Dermis microvascular lymphatic vessel endothelial cell (primary cell): ENCODE measurements at places on chromosomes 11 and 22. TPM values are rescaled to one million over a fixed set of nuclear protein-coding genes. Genes with fewer than 3 reads are reported as not detected.

The NOX4 gene
- total RNA-seq: 55.1 and 81.8 TPM in 2 replicates

The MUC6 gene
- total RNA-seq: not detected in 2 replicates

The SCN3B gene
- total RNA-seq: 1.4 and 8.5 TPM in 2 replicates

DNA sequence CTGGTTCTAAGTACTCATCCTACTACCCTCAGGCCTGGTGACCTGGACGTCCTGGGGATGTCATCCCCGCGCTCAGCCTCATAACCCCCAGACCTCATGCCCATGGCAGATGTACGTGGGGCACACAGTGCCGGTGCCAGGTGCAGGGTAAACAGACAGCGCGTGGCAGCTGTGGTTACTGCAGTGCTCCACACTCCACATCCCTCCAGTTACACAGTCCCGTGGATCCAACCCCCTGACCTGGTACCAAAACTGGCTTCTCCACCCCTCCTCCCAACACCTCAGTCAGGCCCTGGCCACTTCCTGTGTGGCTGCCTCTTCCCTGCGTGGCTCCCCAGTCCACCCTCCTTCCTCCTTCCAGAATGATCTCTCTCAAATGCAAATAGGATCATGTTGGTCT lies 95.2 kb downstream of the DSCAML1 start:
- no peak for DNase-seq

- DNase-seq: no peak
Measured at GRCh38 chr11:102289592-102289991, 27.7 kb upstream of the BIRC3 start.

DNA sequence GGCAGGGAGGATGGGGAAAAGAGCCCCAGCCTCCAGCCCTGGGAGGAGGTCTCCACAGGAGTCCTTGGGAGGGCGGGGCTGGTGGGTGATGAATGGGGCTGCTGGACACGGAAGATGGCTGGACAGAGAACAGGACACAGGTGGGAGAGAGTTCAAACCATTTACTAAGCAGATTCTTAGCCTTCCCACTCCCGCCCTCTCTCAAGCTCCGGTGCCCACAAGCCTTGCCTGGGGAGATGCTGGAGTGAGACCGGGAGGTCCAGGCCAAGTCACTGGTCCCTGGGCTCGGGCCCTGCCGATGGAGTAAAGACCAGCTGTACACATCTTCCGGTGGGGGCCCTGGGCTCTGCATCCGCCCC lies 1.4 kb downstream of the CLDN5 start:
- DNase-seq: no peak

- DNase-seq: peak; percentile 70
Measured at GRCh38 chr11:18650859-18651557, 16.9 kb upstream of the SPTY2D1 start.

DNA sequence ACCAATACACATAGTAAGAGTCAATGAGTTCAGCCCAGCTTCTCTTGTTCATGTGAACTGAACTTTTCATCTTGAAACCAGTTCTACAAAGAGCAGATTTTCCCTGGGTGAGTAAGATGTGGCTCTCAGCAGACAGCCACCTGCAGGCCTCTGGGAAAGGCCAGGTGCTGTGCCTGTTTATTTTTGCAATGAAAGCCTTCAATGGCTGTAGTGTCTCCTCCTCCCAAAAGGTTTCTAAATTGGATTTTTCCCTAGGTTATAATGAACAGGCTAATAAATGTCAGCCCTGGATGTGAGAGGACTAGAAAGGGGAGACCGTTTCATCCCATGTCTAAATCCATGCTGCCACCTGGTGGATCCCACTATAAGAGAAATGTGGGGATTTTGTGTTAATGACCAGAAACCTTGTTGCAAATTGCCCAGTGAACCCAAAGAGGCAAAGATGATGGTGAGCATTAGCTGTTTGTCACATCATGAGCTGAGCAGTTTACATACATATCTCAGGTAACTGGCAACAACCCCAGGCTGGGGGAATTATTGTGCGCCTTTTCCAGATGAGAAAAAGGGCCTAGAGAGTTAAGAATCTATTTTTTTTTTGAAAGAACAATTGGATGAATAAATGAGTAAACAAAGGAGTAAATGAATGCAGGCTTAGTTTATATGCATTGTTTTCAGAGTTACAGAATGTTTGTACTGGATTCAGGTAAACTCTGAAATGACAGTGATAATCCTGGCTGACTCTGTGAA lies 12.7 kb downstream of the C11orf91 start:
- DNase-seq: peak; percentile 59

- DNase-seq: no peak
Measured at GRCh38 chr22:46041642-46042041, 64.7 kb upstream of the WNT7B start.

DNA sequence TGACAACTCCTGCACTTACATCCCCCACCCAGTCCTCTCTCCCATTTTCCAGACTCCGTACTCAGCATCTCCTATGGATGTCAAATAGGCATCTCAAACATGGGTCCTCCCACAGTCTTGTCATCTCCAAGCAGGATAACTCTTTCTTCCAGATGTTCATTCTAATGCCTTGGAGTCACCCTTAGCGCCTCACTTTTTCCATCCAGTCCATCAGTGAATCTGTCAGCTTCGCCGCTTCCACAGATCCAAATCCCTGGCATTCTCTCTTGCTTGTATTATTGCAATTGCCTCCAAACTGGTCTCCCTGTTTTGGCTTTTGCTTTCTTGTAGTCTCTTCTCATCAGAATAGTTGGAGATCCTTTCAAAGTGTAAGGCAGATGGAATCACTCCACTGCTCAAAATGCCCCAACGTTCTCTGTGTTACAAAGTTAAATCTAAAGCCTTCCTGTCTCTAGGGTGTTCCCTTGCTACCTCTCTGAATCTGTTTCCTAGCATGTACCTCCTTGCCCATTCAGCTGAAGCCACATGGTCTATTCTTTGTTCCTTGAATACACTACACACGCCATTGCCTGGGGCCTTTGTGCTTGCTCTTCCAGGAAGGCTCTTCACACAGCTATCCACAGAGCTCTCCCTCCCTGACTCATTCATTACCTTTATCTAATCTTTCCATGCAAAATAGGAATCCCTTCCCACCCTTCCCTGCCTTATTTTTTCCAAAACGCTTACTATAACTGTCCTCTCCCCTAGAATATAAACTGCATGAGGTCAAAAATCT lies 64.8 kb downstream of the UBASH3B start:
- DNase-seq: no peak

GRCh38 chr22:40405178-40406062 lies 35.0 kb downstream of the SGSM3 start:
- no peak for DNase-seq

DNA sequence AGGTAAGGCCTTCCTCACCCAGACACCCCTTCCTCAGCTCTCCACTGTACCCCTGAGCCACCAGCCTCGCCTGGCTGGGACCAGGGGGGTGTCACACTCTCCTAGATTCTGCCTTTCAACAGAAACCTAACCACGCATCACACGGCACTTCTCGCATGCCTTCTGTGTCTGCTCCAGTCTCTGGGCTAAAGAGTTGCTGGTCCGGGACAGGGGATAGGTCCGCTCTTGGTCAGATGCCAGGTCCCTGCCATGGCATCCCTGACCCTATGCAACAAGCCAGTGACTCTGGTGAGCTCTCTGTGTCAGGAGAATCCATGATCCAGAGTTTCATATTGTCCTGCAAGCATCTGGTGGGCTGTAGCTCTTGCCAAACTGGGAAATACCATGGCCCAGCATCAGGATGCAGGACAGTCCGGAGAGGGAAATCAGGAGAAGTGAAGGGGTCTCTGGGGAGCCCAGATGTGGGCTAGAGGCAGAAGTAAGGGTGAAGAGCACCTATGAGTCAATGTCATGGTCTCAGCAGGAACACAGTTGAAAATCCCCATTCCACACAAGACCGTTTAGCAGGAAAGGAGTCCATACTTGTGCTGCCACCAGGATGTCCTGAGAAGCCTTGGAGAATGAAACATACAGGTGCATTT lies 14.1 kb downstream of the IGLL5 start:
- no peak for DNase-seq

- DNase-seq: no peak
Measured at GRCh38 chr11:23688411-23688810, 808.4 kb upstream of the LUZP2 start.

GRCh38 chr11:118217575-118217974 lies 7.2 kb downstream of the JAML start:
- no peak for DNase-seq

DNA sequence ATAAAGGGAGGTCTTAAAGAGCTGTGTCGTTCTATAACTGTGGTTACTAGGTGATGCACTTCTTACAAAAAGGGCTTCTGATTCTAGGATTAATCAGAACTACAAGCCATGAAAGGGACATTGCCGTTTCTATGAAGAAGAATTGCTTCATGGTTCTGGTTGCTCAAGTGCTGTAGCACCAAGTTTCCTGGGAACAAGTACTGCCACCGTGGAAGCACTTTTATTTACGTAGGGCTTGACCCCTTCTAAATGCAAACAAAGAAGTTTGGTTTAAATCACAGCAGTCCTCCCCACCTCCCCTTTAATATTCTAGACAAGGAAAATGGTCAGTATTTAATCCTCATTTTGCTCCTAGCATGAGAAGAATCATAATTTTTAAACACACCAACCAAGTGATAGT lies 9.8 kb downstream of the YAP1 start:
- DNase-seq: no peak
